ENCODE measurements at places on chromosomes 12 and 14.
A peak's percentile ranks its signal among the peaks of the same experiment; 100 is the strongest.

DNA sequence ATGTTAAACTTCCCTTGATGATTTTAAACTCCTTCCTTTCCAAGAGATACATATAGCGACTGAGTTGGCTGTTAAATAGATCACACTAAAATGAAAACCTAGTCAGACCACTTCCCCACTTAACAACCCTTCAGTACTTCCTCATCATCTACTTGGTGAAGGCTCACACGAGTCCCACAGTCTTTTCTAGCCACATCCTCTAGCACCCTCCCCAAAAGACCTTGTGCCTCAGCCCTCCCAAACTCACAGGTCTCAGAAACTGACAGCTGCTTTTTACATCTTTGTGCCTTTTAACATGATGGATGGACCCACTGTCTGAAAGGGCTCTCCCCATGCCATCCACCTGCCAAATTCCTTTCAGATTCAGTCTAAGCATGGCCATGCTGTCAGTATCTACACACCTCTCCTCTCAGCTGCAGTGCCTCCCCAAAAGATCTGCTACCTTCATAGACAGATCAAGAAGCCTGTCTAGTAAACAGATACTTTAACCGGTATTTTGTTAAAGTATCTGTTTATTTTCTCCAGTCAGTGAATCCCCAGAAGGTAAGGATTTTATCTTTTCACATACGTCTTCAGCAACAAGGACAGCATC, 65.1 kb upstream of the GPHB5 start:
- no peak for DNase-seq

- DNase-seq, result no peak
Observed at GRCh38 chr12:32155961-32156529, 49.4 kb downstream of the BICD1 start.

GRCh38 chr12:117313926-117314325, 47.5 kb downstream of the NOS1 start:
- no peak for DNase-seq

GRCh38 chr12:68967046-68967445, 34.1 kb upstream of the CPM start:
- DNase-seq, result no peak

DNA sequence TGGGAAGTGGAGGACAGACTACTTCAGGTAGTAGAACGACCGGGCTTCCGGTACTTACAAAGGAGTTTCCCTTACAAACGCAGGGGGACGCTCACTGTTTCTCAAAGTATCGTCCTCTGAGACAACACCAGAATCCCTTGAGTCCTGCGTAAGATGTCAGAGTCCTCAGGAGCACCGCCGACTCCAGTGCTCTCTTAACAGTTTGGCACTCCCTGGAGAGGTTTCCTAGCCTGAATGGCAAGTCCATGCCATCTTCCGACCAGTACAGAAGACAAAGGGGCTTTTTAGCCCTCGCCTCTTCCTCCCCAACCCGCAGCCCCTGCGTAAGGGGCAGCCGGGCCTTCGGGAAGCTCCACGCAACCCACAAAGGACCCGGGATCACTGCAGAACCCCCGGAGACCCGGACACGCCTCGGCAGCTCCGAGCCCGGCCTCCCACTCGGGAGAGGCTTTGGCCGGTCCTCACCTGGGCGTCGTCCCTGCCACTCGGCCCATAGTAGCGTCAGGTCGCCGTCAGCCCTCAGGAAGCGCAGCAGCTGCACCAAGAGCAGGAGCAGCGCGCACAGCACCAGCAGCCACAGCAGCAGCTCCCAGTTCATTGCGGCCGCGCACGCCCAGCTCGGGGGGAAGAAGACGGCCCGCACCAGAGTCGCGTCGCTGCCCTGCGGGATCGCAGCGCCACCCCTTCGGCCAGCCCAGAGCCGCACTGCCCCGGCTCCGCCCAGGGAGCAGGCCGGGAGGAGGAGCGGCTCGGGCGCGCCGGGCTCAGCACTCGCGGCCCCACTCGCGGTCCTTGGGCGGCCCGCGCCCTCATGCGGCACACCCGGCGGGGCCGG, at the start of gene DHRS7:
Gene DHRS7, minus strand, starts transcription at position 687 of the 835 bp plus-strand sequence. Its CDS starts 89 bp downstream, at position 598.
- DNase-seq, result peak; percentile 58

- no peak for DNase-seq
Observed at GRCh38 chr12:82025462-82025861, 266.3 kb upstream of the PPFIA2 start.

Measured in activated naive CD4-positive, alpha-beta T cell treated with anti-CD3 and anti-CD28 coated beads, Interleukin-2, amount 50 U/mL, for 16 hours (primary cell).